Heart left ventricle (tissue), 16 donors: ENCODE measurements at places on chromosomes 7 and 10.

- no peak for DNase-seq
Observed at GRCh38 chr7:39238234-39238869, 260.6 kb downstream of the POU6F2 start.

DNA sequence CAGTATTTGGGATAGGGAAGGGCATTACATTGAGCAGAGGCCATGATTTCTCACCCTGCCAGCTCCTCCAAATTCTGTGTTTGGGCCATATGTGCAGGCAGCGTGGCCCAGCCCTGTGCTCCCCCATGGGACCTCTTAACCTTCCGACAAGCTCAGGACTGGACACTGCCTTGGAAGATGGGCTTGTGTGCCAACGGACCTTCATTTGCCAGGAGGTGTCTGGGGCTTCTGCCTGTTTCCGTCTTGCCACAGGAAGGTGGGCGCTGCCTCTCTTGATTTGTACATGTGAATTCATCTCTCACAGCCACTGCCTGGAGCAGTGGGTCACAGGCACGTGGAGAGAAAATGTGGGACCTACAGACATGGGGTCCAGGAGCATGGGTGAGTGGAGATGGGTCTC lies 272.6 kb downstream of the CCSER2 start:
- no peak for DNase-seq

GRCh38 chr7:104943502-104944343 lies 70.3 kb upstream of the KMT2E start:
- DNase-seq: peak; percentile 88

DNA sequence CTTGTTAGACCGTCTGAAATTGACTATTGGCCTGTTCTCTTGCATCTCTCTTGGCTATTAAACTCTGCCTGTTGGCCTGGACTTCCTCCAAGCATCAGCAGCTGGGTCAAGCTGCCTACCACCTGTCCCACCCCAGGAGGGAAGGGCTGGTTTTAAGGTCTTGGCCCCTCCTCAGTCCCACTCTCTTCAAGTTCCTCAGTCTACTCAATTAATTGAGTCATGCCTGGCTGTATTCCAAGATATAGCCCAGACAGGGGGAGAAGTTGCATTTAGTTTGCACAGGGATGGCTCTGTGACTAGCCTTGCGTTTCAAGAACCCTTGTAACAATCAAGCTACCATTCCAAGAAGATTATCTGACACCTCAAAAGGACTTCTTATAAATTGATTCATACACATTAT lies 113.8 kb upstream of the GLI3 start:
- DNase-seq: peak; percentile 27
